Posterior vena cava (tissue), 2 donors: ENCODE measurements at places on chromosomes 6 and 20. TPM values are rescaled to one million over a fixed set of nuclear protein-coding genes. Genes with fewer than 3 reads are reported as not detected.

- no peak for DNase-seq
Measured at GRCh38 chr6:162032620-162033019, 694.9 kb downstream of the PRKN start.

DNA sequence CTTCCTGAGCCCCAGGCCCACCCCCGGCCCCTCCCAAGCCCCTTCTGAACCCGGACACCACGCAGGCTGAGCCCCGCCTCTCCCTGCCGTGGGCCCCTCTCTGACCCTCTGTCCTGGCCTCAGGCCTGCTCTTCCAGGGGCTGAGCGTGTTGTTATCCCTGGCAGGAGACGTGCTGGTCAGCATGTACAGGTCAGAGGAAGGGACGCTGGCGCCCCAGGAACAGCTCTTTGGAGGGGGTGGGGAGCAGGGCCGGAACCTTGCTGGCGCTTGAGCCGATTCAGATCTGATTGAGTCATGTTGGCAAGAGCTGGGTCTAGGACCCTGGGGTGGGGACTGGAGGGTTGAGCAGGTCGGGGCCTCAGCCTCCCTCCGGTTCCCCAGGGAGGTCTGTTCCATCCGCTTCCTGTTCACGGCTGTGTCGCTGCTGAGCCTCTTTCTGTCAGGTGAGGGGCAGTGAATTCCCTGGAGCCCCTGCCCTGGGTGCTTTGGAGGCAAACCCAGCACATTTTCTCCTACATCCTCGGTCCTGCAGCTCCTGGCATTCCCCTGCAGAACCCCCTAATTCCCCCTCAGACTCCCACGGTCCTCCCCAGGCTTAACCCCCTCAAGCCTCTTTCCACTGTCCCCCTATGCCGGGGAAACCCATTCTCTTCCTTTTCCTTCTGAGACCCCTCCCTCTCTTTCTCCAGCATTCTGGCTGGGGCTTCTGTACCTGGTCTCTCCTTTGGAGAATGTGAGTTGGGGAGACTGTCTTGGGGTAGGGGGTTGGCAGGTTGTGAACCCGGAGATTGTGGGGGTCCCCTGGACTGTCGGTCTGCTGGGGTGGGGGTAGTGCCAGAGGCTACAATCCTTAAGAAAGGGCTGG is 2.0 kb downstream of the SPAG4 start:
- DNase-seq: peak; percentile 88

DNA sequence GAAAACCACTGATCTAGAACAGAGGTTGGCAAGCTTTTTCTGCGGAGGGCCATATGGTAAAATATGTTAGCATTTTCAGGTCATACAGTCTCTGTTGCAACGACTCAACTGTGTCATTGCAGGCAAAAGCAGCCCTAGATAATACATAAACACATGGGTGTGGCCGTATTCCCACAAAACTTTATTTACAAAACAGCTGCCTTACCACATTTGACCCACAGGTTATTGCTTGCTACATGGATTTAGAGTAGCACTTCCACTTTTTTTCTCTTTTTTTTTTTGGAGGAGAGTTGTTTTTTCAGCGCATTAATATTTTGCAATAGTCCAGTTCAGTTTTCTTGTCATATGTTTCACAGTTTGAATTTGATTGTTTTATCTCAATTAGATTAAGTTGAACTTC is 2.5 kb upstream of the IGF2R start:
- no peak for DNase-seq

DNA sequence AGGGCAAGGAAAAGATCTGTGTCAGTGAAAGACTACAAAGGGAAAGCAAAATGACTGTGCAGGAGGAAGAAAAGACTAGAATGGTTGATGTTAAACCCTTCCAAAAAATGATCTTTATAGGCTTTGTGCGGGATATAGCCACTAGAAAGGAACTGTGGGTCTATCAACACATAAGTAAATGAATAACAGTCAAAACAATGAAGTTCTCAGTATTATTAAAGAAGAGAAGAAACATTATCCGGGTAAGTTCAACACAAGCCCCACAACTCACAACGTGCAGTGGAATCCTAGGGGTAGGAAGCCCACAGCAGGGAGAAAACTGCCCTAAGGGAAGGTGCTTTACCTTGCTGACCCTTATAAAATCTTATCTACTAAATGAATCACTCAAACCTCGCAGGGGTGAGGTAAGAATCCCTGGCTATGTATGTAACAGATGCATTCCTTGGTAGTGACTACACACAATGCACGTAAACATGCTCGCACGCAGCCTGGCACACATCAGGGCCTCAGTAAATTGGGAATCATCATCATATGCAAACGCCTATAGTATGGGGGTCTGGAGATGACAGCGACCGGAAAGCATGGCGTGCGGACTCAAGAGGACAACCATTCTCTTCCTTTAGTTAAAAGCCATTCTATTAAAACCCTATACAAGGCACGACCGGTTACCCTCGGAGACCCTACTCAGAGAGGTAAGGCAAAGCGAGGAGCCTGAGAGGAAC is 11.3 kb downstream of the TFAP2A start:
- DNase-seq: no peak

- DNase-seq: no peak
Measured at GRCh38 chr6:42436825-42437224, 14.9 kb downstream of the TRERF1 start.

- DNase-seq: no peak
Measured at GRCh38 chr6:40791004-40791403, 203.8 kb upstream of the LRFN2 start.

GRCh38 chr6:10586302-10586701 is 65.2 kb downstream of the GCNT2 start:
- no peak for DNase-seq

DNA sequence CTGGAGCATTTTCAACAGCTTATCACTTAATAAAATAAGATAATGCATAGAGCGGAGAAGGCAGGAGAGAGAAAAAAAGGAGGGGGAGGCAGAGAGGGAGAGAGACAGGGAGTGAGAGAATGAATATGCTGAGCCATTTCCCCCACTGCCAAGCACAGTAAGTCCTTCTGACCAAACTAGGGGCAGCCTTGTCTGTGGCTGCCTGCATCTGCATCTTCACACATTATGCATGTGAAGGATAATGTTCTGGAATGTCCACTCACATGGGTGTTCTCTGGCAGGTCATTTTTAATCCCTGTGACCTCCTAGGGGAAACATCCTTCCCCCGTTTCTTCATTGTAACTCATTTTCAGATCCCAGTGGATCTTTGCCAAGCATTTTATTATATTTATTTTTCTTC is 269.3 kb downstream of the FOXA2 start:
- no peak for DNase-seq

DNA sequence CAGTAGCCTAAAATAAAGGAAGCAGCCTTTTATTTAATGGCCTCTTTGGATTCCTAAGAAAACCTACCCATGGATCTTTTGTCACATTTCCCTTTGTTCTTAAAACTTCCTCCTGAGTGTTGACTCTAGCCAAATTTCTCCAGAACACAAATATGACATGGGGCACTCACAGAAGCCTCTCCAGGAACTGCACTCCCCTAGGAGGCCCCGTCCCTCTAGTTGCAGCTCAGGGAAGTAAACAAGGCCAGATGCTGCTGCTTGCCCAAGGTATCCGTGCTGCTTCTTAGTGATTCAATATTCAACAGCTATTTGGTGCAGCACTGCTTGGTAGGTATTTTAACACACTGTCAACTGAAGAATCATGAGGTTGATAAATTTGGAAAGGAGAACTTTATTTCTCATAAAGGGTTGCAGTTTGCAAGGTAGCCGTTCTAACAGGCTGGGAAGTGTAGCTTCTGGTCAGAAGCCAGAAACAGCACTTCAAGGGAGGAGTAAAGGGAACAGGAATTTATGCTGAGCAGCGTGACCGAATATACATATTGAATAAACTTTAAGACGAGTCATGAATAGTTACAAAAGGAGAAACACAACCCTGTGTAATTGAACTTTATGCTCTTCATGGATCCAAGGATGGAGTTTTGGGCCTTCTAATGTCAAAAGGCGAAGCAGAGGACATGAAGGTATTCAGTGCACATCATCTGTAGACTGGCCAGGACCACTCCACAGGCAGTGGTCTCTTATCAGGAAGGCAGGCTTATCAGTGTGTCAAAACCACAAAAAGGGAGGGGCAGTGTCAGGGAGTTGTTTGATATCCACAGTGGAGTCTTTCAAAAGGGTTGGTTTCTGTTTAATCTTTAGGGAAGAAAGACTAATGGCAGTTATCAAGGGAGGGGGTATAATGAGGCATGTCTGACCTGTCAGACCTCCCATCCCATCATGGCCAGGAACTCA is 63.3 kb downstream of the CD24 start:
- no peak for DNase-seq

- DNase-seq: no peak
Measured at GRCh38 chr6:86331265-86331840, 606.0 kb upstream of the HTR1E start.

DNA sequence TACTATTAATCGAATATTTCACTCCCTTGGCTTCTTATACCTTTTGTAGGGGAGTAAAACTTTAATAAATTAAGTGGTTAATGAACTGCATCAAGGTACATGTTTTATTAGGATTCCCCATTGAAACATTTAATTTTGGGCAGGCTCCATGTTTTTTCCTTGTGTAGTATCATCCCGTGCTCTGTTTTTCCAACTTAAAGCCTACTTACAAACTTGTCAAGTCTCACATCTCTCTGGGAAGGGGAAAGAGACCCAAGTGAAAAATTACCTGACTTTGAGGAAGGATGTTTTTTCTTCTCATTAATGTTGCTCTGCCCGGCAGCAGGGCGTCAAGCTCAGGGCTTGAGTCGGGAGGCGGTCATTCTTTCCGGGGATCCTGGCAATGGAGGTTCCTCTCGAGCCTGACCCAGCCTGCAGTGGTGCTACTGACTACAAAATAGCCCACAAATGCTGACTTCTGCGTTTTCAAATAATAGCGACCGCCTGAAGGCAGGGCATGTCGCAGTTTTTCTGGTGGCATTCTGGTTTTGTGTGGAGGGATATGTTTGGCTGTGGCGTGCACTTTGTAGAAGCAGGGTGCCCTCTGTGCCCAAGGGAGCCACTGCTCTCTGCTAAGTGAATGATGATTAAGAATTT is 2.4 kb downstream of the DSP start:
- no peak for DNase-seq

DNA sequence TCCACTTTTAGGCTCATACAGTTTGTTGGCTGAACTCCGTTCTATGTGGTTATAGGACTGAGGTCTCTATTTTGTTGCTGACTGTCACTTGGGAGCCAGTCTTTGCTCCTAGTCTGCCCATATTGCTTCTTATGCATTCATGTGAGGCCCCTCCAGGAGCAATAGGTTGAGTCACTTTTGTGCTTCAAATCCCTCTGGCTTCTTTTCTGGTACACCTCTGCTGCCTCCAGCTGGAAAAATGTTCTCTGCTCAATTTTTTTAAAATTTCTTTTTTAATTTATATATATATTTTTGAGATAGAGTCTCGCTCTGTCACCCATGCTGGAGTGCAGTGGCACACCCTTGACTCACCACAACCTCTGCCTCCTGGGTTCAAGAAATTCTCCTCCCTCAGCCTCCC is 42.7 kb upstream of the NOX3 start:
- no peak for DNase-seq

DNA sequence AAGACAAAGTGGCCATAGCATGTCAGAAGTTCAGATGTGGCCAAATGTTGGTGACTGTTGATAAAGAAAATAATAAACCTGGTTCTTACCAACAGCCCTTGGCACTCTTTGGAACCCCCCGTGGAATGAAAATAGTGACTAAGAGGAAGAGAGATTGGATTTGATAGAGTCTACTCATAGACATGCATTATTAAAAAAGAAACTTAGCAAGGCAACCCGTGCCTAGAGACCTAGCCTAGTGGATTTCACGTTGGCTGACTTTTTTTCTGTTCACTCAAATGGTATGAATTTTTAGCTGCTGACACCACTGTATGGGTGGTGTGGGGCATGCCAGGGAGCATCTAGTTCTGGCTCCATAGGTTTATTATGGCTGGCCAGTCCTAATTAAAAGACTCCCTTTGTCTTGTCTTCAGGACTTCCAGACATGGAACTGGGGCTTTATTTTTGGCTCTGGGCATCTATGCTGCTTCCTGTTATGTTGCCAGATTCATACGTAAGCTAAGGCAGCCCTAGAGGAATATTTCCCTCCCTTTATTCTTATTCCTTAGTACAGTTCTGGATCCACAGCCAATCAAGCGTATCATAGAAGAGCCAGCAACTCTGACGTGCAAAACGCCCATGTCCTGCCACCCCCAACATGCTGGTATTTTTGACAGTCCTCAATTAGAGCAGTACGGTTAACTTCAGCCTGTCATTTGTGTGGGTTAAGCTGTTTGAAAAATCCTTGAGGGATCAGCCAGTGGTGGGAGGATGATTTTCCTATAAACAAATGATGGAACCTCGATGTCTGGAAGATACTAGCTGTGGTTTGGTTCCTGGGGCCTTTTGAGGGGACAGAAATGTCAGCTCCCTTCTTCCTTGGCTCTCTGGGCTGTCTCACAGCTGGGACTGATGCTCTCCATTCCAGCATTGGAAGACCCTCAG is 127.5 kb downstream of the ISM1 start:
- DNase-seq: no peak

DNA sequence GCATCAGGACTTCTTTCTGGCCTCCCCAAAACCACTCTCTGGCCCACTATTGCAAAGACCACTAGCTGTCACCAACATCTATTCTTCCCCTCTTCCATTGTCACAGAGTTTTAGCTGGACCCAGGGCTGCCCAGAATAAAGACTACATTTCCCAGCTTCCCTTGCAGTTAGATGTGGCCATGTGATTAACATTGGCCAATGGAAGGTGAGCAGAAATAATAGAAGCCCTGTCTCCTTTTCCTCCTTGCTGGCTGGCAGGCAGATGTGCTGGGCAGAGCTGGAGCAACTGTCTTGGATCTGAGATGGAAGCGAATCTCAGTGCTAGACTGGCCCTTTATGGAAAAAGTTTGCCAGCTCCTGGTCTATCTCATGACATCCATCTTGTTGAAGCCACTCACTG is 97.0 kb downstream of the KCNB1 start:
- DNase-seq: peak; percentile 14

- DNase-seq: no peak
Measured at GRCh38 chr6:6080975-6081374, 74.2 kb upstream of the NRN1 start.

GRCh38 chr6:78910010-78910409 is 42.7 kb downstream of the IRAK1BP1 start:
- DNase-seq: peak; percentile 61

GRCh38 chr6:119535332-119535731 is 185.8 kb upstream of the MAN1A1 start:
- no peak for DNase-seq

HTR1E gene
- total RNA-seq: not detected

EEF1A2 gene
- 0.42 TPM for total RNA-seq

SEC63 gene
- 114 TPM for total RNA-seq

NR2E1 gene
- total RNA-seq: not detected

SIGLEC1 gene
- total RNA-seq: 41.1 TPM

SOBP gene
- 18.7 TPM for total RNA-seq

PSORS1C2 gene
- not detected for total RNA-seq

MCM8 gene
- total RNA-seq: 4.3 TPM

FOXQ1 gene
- not detected for total RNA-seq
